ENCODE measurements at places on chromosomes 2 and 18. TPM values are rescaled to one million over a fixed set of nuclear protein-coding genes. Genes with fewer than 3 reads are reported as not detected.

DNA sequence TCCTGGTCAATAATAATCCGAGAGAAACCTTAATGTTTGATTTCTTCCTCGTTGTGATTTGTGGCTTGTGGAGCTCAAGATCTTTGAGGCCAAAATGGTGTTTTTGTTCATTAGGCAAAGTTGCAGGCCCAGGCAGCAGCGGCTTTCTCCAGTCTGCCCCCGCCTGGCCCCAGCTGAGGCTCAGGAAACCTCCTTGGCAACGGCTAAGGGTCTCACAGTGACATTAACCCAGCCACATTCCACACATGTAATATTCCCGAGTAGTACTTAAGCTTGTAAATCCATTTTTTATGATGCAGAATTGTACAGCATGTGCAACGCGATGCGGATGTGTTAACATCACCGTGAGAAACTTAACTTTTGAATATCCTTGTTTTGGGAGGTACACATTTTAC, 200.1 kb downstream of the BCL11A start:
- no peak overlapping the region for H3K27ac ChIP-seq
- no peaks in the 10 kb centered on the region for H3K27me3 ChIP-seq
- H3K4me3 ChIP-seq, result no peak overlapping the region
- no peaks in the 10 kb centered on the region for H3K36me3 ChIP-seq
- no peaks in the 10 kb centered on the region for H3K4me1 ChIP-seq

GRCh38 chr2:241150660-241151530, 628 bp downstream of the PPP1R7 start:
- no peak overlapping the region for H3K27ac ChIP-seq
- H3K36me3 ChIP-seq, result peaks cover 16% of the 10 kb centered on the region
- DNase-seq, result peak; percentile 24

DNA sequence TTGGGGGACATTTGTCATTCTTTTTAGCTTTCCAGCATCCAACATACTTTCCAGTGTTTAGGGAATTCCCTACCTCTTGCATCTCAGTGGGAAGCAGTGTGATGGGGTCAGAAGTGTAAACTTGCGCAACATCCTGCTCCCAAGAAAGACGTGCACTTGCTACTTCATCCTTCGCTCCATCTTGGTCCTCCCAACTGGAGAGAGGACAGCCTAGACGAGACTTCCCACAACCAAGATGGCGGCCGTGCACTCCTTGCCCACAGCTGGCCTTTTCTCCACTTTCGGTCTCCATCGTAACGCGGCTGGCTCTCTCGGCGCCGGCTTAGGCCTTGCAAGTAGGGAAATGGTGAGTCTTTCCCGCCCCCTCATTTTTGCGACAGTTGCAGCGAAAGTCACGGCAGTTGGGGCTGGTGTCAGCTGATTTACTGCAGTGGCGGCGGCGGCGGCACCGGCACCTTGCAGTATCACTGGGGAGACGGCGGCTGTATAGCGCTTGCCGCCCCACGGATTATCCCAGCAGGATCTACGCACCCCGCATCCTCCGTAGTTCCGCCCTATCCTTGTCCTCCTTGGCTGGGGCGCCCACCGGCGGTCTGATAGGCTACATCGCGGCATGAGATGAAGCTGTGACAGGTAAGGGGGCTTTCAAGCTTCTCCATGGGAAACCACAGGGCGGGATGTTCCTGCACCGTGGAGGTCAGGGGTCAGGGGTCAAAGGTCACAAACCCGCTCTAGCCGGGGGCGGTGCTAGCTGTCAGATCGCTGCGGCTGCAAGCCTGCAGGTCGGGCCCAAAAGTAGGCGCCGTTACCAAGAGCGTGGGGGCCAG, at the start of gene WDR7:
Gene WDR7 (plus strand): TSS at position 416 of the 827 bp plus-strand sequence. CDS start 21,157 bp downstream, outside the sequence.
- H3K27ac ChIP-seq, result peak within 1 kb of the TSS; percentile 84
- H3K36me3 ChIP-seq, result no peaks in the 10 kb centered on the region
- peak within 1 kb of the TSS; percentile 69 for H3K4me3 ChIP-seq
- H3K27me3 ChIP-seq, result no peaks in the 10 kb centered on the region
- H3K4me1 ChIP-seq, result peaks cover 5% of the 10 kb centered on the region
- DNase-seq, result peak; percentile 98

The CRYBA2 gene
- polyA plus RNA-seq, result 3.8 TPM

DNA sequence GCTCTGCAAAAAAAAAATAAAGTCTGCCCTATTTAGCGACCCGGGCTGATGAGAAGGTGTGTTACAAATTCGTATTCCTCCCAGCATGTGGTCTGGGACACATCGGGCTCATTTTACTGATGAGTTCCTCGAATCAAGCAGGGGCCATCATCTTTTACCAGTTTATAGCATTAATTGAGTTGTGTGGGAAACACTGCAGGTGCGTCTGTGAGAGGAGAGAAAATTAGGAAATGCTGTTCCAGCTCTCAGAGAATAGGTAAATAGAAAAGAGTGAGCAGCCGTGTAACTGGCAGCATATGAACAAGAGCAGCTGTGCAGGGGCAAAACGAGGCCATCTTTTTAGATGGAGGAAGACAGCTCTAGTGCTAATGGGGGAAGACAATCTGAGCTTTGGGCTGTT, 216.7 kb downstream of the SETBP1 start:
- no peak overlapping the region for H3K27ac ChIP-seq
- no peaks in the 10 kb centered on the region for H3K36me3 ChIP-seq
- no peak for DNase-seq
- H3K4me1 ChIP-seq, result no peaks in the 10 kb centered on the region

DNA sequence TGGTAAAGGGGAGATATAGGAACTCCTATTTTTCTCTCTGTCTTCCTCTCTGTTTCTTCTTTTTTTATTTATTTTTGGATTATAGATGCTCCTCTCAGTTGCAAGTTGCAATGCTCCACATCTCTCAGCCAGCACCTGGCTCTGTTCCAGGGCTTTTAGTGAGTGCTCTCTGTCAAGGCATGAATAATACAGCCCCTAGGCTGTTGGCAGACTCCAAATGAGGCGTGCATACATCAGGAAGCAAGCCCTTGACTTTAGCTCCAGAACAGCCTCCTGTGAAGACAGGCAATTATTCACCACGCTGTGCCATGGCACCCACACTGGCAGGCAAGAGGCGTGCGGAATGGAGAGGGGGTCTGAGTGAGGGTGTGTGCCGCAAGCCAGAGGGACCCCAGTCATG, 228.1 kb upstream of the PXDN start:
- H3K27ac ChIP-seq, result no peak overlapping the region
- H3K36me3 ChIP-seq, result no peaks in the 10 kb centered on the region
- H3K27me3 ChIP-seq, result no peaks in the 10 kb centered on the region
- no peak for DNase-seq

The MRPL30 gene
- polyA plus RNA-seq, result 39.5 TPM

DNA sequence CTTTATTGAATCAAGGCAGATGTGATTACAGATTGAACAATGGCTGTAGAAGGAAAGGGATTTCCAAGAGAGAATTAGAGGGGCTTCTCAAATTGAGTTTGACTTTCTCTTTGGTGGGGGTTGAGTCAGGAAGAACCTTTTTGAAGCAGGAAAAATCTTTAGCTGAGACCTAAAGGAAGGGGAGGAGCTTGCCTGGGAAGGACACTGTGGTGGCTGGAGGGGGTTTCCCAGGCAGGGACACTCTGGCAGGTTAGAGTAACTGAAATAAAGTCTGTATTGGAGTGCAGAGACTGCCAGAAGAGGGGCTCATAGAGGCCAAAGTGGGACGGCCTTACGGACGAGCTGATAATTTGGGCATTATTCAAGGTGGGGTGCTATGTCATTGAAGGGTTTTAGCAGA, 69.3 kb downstream of the NEDD4L start:
- no peaks in the 10 kb centered on the region for H3K36me3 ChIP-seq
- H3K4me1 ChIP-seq, result peaks cover 14% of the 10 kb centered on the region
- no peak for DNase-seq
- H3K27me3 ChIP-seq, result no peaks in the 10 kb centered on the region

DNA sequence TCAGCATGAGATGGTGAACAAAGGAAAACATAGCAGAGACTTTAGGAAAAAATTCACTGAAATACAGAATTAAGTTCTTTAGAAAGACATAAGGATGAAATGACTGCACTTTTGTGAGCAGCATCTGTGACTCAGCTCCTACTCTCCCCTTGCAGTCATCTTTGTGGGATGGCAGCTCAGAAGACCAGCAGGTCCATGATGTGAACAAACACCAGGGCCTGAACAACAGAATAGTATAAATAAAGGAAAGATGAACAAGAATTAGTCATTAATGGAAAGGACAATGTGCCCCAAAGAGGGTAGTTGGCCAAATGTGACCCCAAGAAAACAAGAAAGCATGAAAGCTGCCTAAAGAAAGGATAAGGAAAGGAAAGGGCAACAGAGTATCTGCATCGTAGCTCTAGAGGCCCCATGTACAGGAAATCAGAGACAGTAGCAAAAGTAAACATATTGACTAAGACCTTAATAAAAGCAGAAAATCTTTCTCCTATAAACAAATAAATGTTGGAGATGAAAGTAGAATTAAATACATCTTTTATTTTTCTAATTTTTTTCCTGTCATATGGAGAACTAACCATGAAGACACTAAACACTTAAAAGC, 318.0 kb downstream of the ZEB2 start:
- peaks cover 6% of the 10 kb centered on the region for H3K4me1 ChIP-seq
- no peaks in the 10 kb centered on the region for H3K27me3 ChIP-seq
- no peak overlapping the region for H3K27ac ChIP-seq
- H3K36me3 ChIP-seq, result no peaks in the 10 kb centered on the region
- no peak for DNase-seq

The GAD1 gene
- 0.21 TPM for polyA plus RNA-seq

DNA sequence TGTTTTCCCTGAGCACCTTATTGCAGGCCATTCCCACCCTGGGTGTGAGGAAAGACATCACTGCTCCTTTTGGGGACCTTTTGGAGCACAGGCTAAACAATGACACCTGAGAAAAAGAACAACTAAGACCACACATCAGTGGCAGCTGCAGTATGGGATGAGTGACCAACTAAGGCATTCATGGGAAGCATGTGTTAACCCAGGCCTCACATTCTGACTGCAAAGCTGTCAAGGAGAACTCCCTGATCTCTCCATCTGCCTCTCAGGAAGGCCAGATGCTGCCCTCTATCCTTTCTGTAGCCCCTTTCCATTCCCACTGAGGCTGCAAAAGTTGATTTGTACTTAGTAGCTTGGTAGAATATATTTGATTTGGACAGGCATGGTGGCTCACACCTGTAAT, 277.7 kb upstream of the FBXO11 start:
- no peak overlapping the region for H3K27ac ChIP-seq
- H3K27me3 ChIP-seq, result no peaks in the 10 kb centered on the region
- no peak overlapping the region for H3K4me3 ChIP-seq
- H3K4me1 ChIP-seq, result no peaks in the 10 kb centered on the region

DNA sequence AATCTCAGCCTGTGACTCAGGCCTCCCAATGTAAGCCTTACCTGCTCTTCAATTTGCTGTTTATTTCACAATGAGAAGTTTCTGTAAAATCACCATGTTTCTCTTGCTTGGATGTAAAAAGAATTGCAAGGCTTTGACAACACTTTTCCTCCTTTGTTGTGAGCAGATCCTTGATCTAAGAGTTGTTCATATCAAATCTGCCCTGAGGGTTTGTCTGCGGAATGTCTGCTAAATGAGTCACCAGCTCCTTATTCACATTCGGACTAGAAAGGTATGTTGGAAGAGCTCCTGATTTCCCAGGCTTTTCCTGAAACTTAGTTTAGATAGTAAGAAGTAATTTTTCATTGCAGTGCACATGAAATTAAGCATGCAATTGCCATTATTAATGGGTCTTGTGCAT, 268.2 kb upstream of the TCF4 start:
- H3K4me1 ChIP-seq, result no peaks in the 10 kb centered on the region
- no peak overlapping the region for H3K4me3 ChIP-seq
- no peaks in the 10 kb centered on the region for H3K36me3 ChIP-seq
- no peak for DNase-seq

The ASTL gene
- not detected for polyA plus RNA-seq

DNA sequence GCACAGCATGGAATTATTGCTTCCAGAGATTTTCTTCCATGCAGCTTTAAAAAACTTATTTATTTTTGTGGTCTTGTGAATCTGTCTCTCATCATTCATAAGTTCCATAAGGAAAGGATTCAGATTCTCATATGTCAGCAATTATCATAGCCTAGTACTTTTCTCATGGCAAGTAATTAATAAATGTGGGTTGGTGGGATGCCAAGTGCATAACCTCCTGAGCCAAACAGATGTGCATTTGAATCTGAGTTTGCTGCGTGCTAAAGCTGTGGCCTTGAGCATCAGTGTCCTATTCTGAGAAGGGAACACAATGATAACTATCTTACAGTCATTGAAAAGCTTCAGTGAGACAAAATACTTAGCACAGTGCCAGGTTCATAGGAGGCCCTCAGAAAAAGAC, 331.9 kb downstream of the PDE11A start:
- H3K4me1 ChIP-seq, result no peaks in the 10 kb centered on the region
- no peaks in the 10 kb centered on the region for H3K36me3 ChIP-seq
- DNase-seq, result peak; percentile 10
- H3K27me3 ChIP-seq, result no peaks in the 10 kb centered on the region
